Frontal cortex (tissue), 4 donors: ENCODE measurements at places on chromosomes 3 and 15. TPM values are rescaled to one million over a fixed set of nuclear protein-coding genes. Genes with fewer than 3 reads are reported as not detected.

The MASP1 gene
- 22.8 TPM for total RNA-seq

The TMEM40 gene
- not detected for total RNA-seq

The SLC28A1 gene
- not detected for total RNA-seq

GRCh38 chr15:59280855-59281254 is 74.2 kb downstream of the LDHAL6B start:
- DNase-seq: no peak

DNA sequence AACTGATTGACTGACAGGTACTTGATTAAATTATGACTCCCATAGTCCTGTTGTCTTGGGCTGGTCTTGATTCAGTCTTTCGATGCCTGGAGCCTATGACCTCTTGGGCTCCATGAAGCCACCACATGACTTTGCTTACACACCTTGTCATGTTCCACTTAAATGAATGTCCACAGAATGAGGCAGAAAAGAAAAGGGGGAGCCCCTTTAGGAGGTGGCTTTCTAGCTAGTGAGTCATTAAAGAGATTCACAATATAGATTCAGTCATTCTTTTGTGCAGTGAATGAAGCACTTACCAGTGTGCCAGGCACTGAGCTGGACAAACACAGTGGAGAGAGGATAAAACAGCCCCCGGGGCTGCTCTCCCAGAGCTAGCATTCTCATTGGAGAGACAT is 17.1 kb downstream of the VIPR1 start:
- DNase-seq: no peak

DNA sequence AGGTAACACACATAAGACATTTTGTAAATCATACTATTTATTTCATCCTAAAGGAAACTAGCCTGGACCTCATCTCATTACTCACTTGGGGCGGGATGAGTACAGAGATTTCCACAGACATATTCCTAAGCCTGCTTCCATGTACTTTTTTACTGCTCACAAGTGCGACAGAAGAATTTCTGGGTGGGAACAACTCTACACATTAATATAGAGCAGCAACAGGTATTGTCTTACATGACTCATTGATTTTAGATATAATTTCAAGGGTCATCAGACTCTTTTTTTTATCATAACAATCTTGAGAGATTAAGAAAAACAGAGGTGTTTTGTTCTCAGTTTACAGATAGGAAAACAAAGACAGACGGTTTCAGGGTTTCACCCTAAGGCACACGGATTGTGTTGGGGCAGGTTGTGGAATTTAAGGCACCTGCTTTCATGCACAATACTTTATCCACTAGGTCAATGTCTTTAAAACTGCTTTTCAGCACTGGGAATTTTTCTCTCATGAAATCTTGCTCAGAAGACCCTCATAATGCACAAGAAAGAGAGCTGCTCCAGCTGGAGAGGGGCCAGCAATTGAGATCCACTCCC is 186.7 kb upstream of the CDIN1 start:
- no peak for DNase-seq

GRCh38 chr3:29171043-29171990 is 109.6 kb upstream of the RBMS3 start:
- DNase-seq: no peak
